Adipocyte (in vitro differentiated cells): ENCODE measurements at places on chromosomes 13 and 19.

DNA sequence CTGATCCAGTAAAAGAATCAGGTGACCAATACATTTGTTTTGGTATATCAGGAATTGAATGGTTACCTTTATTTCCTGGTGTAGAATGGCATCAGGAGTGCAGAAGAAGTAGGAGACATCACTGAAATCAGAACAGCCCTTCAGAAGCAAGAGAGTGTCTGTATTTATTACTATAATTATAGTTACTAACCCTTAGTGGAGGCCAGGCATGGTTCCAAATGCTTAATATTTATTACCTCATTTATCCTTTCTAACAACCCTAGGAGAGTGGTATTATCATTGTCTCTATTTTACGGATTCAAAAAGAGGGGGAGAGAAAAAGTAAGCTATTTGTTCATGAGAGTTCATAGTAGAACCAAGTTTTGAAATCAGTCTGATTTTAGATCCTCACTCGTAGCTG is 1292.9 kb downstream of the PCDH9 start:
- no peak for DNase-seq

DNA sequence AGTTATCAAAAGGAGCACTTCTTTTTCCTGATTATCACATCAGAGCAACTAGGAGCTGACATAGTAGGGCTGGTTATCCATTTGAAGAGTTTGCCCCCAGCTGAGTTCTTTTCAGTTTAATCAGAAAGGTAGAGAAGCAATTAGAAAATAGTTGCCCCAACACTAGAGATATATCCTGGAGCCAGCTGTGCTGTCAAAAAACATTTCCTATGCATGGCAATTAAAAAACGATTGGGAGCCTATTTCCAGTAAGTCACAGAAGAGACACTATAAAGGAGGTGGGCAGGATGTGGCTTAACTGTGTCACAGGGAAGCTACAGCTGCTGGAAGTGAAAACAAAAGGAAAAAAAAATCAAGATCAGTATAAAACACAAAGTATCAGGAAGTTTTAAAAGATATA is 155.7 kb upstream of the SLITRK1 start:
- DNase-seq = no peak

DNA sequence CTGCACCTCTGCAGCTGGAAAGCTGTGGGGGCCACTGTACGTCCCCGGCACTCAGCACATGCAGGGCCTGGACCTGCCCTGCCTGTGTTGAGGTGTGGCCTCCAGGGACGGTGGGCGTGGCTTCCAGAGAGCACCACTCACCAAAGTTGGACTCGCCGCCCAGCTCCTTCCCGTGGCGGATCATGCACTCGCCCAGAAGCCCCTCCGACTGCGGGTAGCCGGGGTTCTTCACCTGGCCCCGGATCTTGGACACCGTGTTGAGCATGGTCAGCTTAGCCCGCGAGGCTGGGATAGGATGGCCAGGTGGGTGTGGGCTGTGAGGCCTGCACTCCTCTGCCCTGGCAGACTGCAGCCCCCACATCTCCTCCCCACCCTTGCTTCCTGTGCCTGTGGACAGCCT is 22.0 kb downstream of the MPND start:
- no peak for DNase-seq

- DNase-seq = no peak
Measured at GRCh38 chr19:48480183-48480557, 11.0 kb downstream of the CYTH2 start.

DNA sequence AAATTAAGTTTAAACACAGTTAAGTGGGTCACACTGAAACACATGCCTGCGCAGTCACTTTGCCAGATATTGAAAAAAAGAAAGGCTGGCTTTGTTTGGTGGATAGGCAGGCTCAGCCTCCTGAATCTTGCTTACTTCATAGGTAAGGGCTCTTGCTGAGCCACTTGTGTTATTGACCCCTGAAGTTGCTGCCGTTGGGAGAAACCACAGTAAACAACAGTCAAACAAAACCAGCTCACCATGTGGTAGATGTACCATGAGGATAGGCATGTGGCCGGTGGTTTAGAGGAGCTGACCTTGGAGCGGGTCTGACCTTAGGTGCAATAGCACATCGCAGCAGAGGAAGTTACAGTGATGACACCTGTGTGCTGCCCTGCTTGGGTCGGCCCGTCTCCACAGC is 52.2 kb downstream of the SPATA13 start:
- no peak for DNase-seq

DNA sequence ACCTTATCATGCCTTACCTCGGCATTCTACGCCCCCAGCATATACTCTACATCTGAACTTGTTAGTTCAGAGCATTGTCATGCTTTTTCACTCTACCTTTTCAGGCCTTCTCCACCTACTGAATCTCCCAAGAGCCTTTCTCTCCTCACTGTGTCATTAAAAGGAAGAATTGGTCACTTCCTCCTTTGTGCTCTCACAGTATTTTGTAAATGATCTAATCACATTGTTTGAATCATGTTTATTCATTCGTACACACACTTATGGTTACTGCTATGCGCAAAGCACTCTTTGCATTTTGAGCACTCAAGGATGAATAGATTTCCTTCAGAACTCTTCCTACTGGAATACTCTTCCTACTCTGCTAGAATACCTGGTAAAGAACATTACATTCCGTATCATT is 15.8 kb upstream of the ELF1 start:
- no peak for DNase-seq

GRCh38 chr13:110929104-110929777 is 14.4 kb upstream of the ANKRD10 start:
- no peak for DNase-seq

DNA sequence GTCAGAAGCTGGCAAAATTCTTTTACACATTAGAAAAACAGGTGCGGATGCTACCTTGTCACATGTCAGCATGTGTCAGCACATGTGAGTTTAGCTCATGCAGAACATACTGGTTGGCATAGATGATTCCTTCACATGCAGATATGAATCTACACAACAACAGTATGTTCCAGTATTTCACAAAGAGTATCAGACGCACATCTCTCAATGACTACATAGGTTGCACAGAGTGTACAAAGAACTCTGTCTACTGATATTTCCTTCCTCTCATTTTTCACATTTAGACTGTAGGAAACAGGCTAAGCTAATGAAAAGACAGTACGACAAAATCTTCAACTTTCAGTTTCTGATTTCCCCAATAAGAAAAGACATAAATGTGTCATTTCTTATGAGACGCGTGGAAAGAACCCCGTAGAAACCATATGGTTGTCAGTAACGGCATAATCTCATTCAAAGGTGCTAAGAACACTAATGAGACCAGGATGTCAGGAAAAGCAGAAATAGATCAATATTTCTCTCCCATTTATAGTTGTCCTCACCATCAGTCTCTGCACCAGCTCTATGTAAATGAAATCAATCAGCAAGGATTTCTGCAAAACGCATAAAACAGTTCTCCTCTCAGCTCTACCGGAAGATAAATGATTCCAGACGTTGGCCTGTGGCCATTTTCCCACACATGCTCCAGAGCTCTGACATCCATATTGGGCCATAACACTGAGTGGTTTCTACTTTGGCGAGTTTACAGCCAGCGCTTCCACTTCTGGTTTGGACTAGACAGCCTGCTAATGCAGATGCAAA is 81.2 kb downstream of the STARD13 start:
- peak; percentile 94 for DNase-seq

DNA sequence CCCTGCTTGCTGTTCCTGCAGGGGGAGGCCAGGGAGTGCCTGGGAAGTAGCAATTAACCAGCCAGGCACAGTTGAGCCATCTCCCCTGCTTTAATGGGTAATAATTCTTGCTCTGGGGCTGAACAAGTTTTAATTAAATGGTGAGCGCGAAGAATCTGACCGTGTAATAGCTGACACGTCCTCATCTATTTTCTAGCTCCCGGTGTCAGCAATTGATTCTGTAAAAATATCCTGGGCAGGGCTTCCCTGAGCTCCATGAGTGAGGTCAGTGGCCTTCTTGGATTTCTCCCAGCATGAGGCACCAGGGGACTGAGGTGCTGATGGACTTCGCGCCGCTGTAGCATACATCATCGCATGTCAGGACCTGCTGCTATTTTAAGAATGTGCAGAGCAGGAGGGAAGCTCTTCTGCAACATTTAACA is 26.9 kb downstream of the SIPA1L3 start:
- DNase-seq = no peak

DNA sequence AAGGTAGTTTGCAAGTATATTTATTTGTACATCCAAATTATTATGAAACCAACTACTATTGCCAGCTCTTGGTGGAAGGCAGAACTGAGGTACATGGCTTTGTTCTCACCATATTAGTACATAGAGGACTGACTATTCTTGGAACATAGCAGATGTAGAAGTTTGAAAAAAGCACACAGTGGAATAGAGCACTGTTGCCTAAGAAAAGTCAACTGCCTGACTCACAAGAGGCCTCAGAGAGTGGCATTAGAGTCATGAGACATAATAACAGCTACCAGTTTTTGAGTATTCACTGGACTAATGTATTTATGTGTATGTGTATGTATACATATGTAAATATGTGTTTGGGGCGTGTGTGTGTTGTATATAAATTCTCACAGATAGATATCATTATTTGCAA is 8.3 kb upstream of the PCDH20 start:
- no peak for DNase-seq
